DMS 273 treated with DMSO at 0.1 percent for 48 hours (cell line): ENCODE measurements at places on chromosomes 4 and X.

- no peak for DNase-seq
Observed at GRCh38 chr4:105902550-105903262, 7.4 kb downstream of the NPNT start.

DNA sequence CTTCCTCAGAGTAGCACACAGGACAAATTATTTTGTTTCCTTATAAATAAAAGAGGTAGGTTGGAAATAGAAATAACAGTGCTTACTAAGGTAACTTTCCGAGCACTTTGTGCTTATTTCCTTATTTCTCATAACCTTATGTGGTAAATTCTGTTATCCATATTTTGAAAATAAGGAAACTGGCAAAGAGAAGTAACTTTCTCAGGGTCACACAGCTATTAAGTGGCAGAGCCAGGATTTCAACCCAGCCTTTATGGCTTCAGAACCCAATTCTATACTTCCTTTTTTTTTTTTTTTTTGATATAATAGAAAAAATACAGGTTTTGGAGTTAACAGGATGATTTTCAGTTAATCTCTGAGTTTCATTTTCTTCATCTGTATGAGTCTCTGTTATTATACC lies 3.3 kb downstream of the UTP3 start:
- DNase-seq: no peak

DNA sequence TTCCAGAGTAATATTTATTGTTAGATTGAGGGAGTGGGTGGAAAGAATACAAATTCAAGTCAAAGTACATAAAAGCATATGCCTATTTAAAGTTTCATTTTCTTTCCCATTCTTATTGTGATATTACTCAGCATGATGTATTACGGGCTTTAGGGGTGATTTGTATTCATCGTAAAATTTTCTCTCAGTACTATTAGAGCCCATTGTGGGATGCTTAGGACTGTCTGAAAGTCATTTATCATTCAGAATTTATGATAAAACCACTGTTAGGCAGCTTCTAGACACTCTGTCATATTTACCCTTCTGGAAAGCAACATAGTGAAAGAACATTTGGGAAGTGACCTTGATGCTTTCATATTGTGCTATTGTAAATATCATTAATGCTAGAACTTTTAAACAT lies 45.9 kb downstream of the AGA start:
- no peak for DNase-seq

DNA sequence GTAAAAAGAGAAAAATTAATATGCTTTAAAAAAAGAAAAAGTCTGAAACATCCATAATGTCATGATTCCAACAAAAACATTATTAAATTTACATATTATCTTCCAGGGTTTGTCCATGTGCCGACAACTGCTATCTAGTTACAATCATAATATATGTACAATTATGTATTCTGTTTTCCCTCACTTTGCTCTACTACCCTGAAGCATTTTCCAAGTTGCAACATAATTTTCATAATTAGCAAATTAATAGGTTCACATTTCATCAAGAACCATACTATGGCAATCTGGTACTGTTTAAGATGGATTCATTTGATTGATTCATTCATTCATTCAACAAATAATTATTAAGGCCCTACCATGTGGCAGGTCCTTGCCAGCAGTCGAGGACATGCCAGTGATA lies 128.9 kb upstream of the LEF1 start:
- DNase-seq: no peak

DNA sequence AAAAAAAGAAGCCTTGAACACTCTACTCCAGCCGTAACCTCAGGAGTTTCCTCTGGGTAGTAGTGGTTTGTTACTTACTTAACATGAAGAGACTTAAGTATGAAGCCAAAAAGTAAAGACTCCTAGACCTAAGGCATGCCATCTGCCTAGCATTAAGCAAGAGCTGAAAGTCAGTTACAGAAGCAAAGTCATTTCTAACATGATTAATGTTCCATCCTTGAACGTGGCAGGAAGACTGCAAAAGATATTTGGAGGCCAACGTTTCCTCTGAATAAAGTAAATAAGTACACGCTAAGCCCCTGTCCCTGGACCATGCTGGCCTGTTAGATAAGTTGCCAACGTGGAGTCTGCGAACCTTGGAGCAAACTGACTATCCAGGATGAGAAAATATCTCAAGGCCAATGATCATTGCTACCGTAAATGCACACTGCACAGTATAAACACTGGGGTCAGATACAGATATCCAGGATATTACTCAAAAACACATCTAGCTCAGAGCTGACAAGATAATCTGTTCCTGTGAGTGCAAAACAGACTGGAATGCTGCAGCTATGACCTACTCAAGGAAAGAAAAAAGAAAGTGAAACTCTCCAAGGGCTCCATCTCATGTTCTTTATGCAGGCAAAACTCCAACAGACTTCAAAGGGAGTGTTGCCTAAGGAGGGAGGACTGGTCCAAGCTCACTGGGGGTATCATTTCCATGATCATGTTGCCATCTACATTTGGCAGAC lies 255.8 kb downstream of the COL25A1 start:
- no peak for DNase-seq

GRCh38 chrX:110691446-110691845 lies 104.2 kb downstream of the CHRDL1 start:
- DNase-seq: no peak

DNA sequence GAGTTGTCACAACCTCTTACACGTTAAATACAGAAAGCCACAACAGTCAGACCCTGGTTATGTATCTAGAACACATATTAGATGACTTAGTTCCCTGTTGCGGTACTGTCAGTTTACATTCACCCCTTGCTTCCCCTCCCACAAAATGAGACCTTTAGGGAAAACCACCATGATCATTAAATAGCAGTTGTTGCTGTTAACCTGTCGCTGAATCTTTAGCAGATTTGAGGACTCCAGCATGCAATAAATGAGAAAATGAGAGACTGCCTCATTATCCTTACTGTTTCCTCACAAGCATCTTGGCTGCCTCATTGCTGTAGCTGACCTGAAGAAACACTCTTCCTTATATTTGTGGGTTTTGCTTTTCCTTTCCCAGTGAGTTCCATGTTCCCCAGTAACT lies 77.8 kb downstream of the HOPX start:
- no peak for DNase-seq

- DNase-seq: no peak
Observed at GRCh38 chr4:93841803-93842345, 13.3 kb downstream of the ATOH1 start.

GRCh38 chrX:37922928-37923327 lies 75.6 kb upstream of the DYNLT3 start:
- no peak for DNase-seq

GRCh38 chr4:148800336-148800885 lies 358.2 kb upstream of the NR3C2 start:
- DNase-seq: no peak

- no peak for DNase-seq
Observed at GRCh38 chr4:150962245-150962644, 52.8 kb downstream of the LRBA start.

DNA sequence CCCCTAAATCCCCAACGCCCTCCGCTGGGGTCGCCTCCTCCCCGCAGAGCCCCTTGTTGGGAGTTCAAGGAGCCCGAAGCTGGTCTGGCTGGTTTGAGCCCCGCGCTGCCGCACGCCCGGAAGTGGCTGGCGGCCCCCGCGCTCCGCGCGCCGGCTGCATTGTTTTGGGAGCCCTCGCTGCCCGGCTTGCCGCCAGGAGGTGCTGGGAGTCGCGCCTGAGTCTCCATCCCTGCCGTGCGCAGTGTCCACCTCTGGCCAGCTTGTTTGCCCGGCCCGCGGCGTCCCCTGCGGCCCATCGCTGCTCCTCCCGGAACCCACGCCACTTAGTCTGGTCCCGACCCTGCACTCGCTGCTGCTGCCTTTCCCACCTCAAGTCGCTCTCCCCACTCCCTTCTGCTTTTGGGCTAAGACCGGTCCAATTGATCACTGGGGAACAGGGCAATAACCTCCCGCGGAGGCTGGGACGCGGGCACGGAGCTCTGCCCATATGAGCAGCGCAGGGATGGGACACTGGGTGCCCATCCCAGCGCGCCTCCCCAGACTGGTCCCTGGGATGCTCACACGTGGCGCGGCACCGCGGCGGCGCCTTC lies 2.2 kb upstream of the SFRP2 start:
- DNase-seq: no peak

- DNase-seq: no peak
Observed at GRCh38 chrX:21266949-21267348, 107.3 kb upstream of the CNKSR2 start.

GRCh38 chrX:65985922-65986588 lies 53.8 kb downstream of the VSIG4 start:
- peak; percentile 11 for DNase-seq

- no peak for DNase-seq
Observed at GRCh38 chr4:145786261-145786660, 106.3 kb downstream of the C4orf51 start.

DNA sequence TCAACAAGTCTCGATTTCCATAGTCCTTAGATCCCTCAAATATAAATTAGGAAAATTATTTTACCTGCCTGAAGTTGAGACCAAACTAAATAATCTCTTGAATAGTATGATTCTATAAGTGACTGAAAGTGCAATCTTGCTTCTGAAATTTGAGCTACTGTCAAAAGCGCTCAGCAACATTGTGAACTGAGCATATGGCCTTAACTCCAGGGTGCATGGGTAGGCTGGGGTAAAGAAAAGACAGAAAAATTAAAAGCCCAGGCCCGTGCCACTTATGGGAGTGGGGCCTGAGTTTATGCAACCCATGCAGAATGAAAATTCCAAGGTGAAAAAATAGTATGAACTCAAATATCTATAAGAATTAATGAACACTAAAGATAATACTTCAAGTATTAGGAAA lies 9.8 kb downstream of the PGRMC2 start:
- DNase-seq: peak; percentile 26

DNA sequence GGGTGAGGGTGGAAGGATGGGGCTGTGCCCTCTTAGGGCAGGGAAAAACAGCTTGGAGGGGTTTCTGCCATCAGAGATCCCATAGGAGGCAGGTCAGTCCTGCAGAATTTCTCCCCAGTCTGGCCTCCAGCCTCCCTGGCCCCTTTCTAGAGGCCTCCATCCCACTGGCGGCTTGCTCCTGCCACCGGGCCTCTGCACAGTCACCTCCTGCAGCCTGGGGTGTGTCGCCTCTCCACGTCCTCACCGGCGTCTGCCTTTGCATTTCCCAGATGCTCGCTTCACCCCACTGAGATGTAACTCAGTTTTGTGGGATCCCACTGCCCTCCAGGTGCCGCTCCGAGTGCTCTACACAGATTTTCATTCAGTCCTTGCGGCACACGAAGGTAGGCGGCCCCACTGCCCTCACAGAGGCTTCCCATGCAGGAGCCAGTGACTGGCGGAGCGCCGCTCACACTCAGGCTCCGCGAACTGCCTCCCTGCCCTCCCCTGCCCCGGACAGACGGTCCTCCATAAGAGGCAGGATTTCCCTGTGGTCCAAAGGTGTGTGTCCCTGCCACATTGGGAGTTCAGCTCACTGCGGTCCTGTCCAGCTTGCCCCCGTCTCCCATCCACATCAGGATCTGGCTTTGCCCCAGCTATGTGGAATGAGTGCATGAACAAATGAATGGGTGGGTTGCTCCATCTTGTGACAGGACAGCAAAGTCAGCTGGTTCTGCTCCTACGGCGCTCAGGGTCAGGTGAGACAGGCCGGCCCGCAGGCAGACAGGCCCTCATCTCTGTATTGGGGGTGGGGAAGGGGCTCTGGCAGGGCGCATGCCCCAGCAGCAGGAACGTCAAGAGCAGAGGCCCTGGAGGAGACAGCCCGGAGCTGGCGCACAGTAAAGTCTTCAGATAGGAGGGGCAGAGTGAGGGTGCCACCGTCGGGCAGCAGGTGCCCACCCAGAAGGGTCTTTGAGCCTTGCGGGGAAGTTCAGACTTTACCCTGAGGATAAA lies 2.7 kb upstream of the TMEM271 start:
- no peak for DNase-seq

DNA sequence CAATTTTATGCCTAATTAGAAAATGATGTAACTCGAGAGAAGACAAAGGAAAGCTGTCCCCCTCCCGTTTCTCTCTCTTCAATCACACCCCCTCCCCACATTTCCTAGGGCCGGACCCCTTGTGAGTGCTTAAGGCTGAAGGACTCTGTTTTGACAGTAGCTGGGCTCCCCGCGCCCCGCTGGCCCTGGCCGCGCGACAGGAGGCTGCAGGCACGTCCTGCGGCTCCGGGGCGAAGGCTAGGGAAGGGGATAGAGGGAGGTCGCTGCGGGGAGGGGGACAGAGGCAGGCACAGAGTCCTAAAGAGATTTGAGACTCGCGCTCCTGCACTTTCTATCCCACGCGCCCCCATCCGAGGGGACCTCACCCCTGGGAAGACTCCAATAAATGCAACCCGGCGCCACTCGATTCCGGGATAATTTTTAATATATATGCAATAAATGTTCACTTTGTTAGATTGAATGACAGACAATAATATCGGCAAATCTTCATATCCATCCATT lies 56.2 kb upstream of the TMEM33 start:
- no peak for DNase-seq

- no peak for DNase-seq
Observed at GRCh38 chrX:132909643-132910042, 48.8 kb downstream of the HS6ST2 start.

DNA sequence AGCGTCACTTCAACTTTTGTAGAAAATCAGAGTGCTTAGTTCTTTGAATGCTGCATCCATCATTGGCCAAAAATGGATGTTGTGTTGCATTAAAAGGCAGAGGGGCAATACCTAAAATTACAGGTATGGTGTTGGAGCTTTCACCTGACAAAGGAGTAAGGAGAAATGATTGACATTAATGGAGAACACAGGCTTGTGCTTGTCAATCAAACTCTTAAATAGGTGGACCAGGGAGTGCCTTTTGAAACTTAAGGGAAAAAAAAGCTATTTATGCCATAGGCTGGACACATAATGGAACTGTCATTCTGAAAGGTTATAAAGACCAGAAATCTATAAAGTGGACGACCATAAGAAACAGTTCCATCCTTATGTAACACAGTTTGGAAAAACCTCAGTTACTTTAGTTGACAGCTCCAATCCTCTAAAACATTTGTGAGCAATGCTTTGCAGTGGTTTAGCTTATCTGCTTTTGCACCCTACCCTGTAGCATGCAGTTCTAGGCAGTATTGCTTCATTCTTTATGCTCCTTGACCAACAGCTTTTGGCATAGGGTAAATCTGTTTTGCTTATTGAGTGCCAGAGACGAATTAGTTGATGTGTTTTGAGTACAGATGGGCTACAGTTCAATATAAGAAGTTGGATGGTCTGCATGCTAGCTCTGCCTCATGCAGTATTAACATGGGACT lies 2.4 kb downstream of the HADH start:
- no peak for DNase-seq

GRCh38 chrX:71321731-71322130 lies 20.2 kb downstream of the ITGB1BP2 start:
- DNase-seq: no peak

DNA sequence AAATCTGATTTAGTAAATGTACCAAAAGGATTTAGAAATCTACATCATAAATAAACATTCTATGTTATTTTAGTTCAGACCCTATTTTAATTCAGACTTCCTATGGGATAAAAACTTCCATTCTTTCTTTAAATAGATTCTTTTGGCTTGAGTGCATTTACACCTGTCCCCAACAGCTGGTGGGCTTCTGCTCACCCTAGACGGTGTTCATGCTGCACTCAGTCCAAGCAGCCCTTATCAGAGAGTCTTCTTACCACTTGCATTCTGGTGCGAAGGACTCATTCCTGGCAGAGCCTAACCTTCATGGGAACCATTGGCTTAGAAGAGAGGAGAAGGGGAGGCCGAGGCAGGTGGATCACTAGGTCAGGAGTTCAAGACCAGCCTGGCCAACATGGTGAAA lies 57.3 kb downstream of the NPNT start:
- no peak for DNase-seq

GRCh38 chr4:7058792-7059191 lies 9.1 kb downstream of the GRPEL1 start:
- no peak for DNase-seq

GRCh38 chr4:567457-568350 lies 8.4 kb downstream of the TMEM271 start:
- no peak for DNase-seq

GRCh38 chr4:89579771-89580170 lies 257.2 kb downstream of the SNCA start:
- DNase-seq: no peak
